Panc1 (cell line): ENCODE measurements at places on chromosomes 12 and 14. TPM values are rescaled to one million over a fixed set of nuclear protein-coding genes. Genes with fewer than 3 reads are reported as not detected.

- no peaks in the 10 kb centered on the region for H3K27me3 ChIP-seq
- no peaks in the 10 kb centered on the region for H3K4me1 ChIP-seq
- no peaks in the 10 kb centered on the region for H3K36me3 ChIP-seq
- DNase-seq: no peak
- H3K27ac ChIP-seq: no peak overlapping the region
Measured at GRCh38 chr14:68729556-68729955, 63.3 kb downstream of the ZFP36L1 start.

DNA sequence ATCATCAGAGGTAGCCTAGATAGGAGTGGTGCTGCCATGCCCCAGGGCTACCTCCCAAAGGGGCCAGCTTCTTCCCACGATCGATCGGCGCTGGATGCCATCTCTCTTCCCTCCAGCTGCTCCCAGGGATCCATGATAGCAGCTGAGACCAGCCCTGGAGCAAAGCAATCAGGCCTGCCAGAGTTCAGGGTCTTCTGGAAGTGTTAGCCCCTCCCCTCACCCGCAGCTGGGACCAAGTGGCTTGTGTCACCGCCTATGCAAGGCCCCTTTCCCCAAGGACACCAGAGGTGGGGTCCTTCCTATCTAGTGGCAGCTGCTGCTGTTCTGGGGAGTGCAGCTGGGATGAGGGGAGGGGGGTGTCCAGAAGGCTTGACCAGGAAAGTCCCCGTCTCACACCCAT, 87.0 kb downstream of the IRF2BPL start:
- no peaks in the 10 kb centered on the region for H3K36me3 ChIP-seq
- no peaks in the 10 kb centered on the region for H3K27me3 ChIP-seq
- no peak overlapping the region for H3K4me3 ChIP-seq
- no peak for DNase-seq

DNA sequence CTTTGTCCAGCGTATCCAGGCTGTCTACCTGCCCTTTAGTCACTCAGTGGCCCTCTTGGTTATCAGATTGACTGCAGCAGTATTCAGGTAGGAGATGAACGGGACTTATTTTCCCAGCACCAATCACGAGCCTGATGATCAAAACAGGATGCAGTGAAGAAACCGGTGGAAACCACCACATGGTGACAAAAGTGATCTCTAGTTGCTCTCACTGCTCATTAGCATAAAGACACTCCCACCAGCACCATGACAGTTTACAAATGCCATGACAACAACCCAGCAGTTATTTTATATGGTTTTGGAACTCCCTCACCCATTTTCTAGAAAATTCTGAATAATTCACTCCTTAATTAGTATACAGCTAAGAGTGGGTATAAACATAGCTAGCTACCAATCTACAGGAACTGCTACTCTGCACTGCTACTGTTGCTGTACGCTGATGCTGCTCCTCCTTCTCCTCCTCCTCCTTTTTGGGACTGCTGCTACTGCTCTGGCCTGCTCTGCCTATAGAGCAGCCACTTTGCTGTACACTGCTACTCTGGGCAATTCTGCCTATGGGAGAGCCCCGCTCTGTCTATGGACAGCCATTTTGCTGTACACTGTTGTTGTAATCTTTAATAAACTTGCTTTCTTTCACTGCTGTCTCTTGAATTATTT, 142.5 kb upstream of the SSTR1 start:
- no peaks in the 10 kb centered on the region for H3K27me3 ChIP-seq
- no peak for DNase-seq
- H3K27ac ChIP-seq: no peak overlapping the region
- no peaks in the 10 kb centered on the region for H3K4me1 ChIP-seq

- H3K27me3 ChIP-seq: no peaks in the 10 kb centered on the region
- DNase-seq: peak; percentile 64
- no peaks in the 10 kb centered on the region for H3K36me3 ChIP-seq
- H3K27ac ChIP-seq: no peak overlapping the region
Measured at GRCh38 chr14:85252011-85252410, 277.9 kb upstream of the FLRT2 start.

- no peaks in the 10 kb centered on the region for H3K27me3 ChIP-seq
- no peak for DNase-seq
- H3K36me3 ChIP-seq: no peaks in the 10 kb centered on the region
- H3K4me3 ChIP-seq: no peak overlapping the region
Measured at GRCh38 chr12:62660756-62661155, 194.1 kb downstream of the MON2 start.

- no peaks in the 10 kb centered on the region for H3K27me3 ChIP-seq
- no peak overlapping the region for H3K4me3 ChIP-seq
- no peak for DNase-seq
Measured at GRCh38 chr14:41548666-41549065, 58.0 kb upstream of the LRFN5 start.

DNA sequence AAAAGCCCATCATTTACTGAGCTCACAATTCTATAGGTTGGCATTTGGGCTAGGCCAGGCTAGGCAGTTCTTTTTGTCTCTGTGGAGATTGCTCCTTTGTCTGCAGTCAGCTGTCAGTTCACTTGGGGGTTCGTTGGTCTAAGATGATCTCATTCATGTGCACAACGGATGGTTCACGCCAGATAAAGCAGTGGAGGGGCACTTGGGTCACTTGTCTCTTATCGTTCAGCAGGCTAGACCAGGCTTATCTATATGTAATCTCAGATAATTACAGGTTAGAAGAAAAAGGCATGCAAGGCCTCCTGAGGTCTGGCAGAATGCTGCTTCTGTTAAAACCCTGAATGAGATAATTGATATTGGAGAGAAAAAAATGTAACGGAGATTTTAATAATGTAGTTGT, 119.0 kb upstream of the ATP2B1 start:
- H3K27ac ChIP-seq: peak overlapping the region; percentile 48; the same call in 1 of the 2 replicates
- peaks cover 14% of the 10 kb centered on the region for H3K4me1 ChIP-seq
- H3K4me3 ChIP-seq: no peak overlapping the region

GRCh38 chr12:104309446-104309993, 6.0 kb downstream of the EID3 start:
- H3K4me3 ChIP-seq: peak overlapping the region; percentile 15
- H3K27me3 ChIP-seq: no peaks in the 10 kb centered on the region
- peaks cover 83% of the 10 kb centered on the region for H3K4me1 ChIP-seq
- no peak for DNase-seq

DNA sequence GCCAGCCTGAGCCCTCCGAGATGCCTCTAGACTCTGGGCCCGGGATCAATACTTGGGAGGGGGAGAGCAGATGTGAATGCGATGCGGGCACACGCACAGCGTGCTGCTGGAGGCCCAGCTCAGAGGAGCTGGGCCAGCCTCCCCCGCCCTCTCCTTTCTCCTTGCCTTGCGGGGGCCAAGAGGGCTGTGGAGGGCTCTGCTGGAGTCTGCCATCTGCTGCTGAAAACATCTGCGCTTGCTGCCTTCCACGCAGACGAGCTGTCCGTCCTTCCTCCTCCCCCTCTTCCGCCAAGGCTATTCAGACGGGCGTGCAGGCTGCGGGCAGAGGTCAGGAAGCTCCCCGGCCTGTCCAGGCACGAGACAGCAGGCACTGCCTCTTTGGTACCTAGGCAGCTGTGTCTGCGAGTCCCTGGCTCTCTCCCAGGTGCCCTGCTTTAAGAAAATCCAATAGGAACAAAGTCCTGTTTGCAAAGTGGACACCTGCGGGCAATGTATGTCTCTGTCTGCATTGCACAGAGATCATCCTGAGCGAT, 75.2 kb downstream of the SPRING1 start:
- H3K4me1 ChIP-seq: peaks cover 36% of the 10 kb centered on the region
- no peak for DNase-seq
- H3K4me3 ChIP-seq: no peak overlapping the region
- H3K27me3 ChIP-seq: no peaks in the 10 kb centered on the region
- H3K36me3 ChIP-seq: no peaks in the 10 kb centered on the region
- H3K27ac ChIP-seq: 0 out of 2 replicates have a peak overlapping the region, but pooled peaks have one; percentile 15

- H3K36me3 ChIP-seq: no peaks in the 10 kb centered on the region
- H3K27me3 ChIP-seq: no peaks in the 10 kb centered on the region
- H3K4me1 ChIP-seq: no peaks in the 10 kb centered on the region
Measured at GRCh38 chr14:59284059-59284458, 95.6 kb downstream of the DAAM1 start.

GRCh38 chr12:62268956-62269355, 8.8 kb downstream of the USP15 start:
- H3K4me3 ChIP-seq: no peak overlapping the region
- H3K27ac ChIP-seq: no peak overlapping the region
- no peaks in the 10 kb centered on the region for H3K27me3 ChIP-seq
- DNase-seq: no peak
- H3K4me1 ChIP-seq: peaks cover 9% of the 10 kb centered on the region; the same call in 1 of the 2 replicates
- no peaks in the 10 kb centered on the region for H3K36me3 ChIP-seq

DNA sequence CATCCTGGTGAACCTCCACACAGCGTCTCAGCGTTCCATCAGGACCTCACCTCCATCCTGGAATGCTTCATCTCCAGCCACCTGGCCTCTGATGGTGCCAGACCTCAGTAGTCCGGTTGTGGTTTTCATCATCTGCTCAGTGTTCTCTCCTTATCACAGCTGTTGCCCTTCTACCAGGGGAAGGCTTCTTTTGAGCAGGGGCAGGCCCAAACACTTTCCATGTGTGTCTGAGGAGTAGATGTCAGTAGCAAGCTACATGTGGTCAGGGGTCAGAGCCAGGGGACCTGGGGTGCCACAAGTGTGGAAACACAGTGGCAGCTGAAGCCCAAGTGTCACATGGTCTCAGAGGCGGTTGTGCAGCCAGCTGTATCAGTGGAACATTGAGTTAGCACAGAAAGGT, 30.2 kb upstream of the FGD4 start:
- H3K4me3 ChIP-seq: no peak overlapping the region
- H3K36me3 ChIP-seq: no peaks in the 10 kb centered on the region

DNA sequence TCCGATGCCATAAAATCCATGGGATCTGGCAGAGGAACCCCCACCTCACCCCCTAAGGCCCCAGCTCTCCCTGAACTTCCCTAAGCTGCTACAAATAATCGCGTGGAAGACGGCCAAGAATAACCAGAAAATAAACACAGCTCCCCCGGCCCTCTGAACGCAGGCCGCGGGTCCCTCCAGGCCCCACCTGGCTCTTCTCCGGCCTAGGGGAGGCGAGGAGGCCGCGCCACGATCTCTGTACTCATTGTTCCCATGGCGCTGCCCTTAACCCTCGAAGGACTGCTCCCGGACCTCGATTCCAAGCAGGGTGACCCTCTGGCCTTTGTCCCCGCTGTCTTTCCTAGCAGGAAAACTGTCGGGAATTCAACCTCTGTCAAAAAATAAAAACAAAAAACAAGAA, 33.9 kb upstream of the TBX5 start:
- no peaks in the 10 kb centered on the region for H3K4me1 ChIP-seq
- H3K4me3 ChIP-seq: no peak overlapping the region
- no peak overlapping the region for H3K27ac ChIP-seq
- no peaks in the 10 kb centered on the region for H3K36me3 ChIP-seq

DNA sequence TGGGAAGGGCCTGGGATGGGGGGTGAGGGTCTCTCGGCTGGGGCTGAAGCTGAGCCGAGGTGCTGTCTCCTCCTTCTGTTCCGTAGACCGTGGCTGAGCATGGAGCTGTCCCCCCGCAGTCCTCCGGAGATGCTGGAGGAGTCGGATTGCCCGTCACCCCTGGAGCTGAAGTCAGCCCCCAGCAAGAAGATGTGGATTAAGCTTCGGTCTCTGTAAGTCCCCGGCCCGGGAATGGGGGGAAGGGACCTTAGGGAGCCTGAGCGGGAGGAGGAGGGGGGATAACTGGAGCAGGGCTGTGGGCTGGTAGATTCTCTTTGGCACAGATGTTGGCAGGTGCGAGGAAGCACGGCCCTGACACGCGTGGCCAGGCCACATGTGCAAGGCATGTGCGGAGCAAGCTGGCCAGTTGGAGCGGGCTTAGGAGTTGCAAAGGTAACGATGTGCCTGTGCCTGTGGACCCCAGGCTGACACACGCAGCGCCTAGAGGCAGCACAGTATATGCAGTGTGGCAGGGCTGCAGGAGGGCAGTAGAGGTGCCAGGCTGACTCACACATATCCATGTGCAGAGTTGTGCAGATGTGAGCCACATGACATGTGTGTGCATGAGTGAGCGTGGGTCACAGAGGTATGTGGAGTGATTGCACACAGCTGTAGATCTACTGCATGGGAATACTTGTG, 512 bp downstream of the PDE1B start:
- H3K36me3 ChIP-seq: no peaks in the 10 kb centered on the region
- H3K4me3 ChIP-seq: peak overlapping the region; percentile 45
- DNase-seq: no peak

DNA sequence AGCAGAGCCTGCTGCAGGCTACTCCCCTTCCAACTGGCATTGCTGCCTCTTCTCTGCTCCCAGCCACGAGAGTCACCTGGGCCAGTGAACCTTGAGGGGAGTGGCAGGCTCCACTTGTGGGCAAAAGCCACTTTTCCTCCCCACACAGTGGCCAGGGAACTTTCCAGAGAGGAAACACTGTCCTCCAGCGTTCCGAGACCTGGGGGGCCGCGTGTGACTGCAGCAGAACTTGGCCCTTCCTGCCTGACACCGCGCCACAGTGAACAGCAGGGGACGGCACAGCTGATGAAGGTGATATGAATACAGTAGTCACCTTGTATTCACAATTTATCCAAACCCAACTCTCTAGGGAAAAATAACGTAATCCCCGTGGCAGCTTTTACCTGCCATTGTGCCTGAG, 114.9 kb downstream of the PIWIL1 start:
- H3K36me3 ChIP-seq: no peaks in the 10 kb centered on the region
- H3K4me3 ChIP-seq: no peak overlapping the region
- DNase-seq: no peak

- H3K4me1 ChIP-seq: peaks cover 10% of the 10 kb centered on the region
- no peaks in the 10 kb centered on the region for H3K36me3 ChIP-seq
- no peak overlapping the region for H3K4me3 ChIP-seq
- no peak for DNase-seq
- peaks cover 6% of the 10 kb centered on the region; the same call in 1 of the 2 replicates for H3K27me3 ChIP-seq
- no peak overlapping the region for H3K27ac ChIP-seq
Measured at GRCh38 chr12:132620899-132621656, 2.5 kb downstream of the P2RX2 start.

- H3K36me3 ChIP-seq: no peaks in the 10 kb centered on the region
- H3K4me1 ChIP-seq: no peaks in the 10 kb centered on the region
- no peak overlapping the region for H3K4me3 ChIP-seq
- no peaks in the 10 kb centered on the region for H3K27me3 ChIP-seq
Measured at GRCh38 chr12:9034095-9034494, 44.7 kb downstream of the KLRG1 start.

The SERPINA1 gene
- 4.9 TPM for total RNA-seq

The PUS7L gene
- total RNA-seq: 11.4 TPM

The MYF5 gene
- not detected for total RNA-seq

The COCH gene
- total RNA-seq: 1.3 TPM

The SYNDIG1L gene
- not detected for total RNA-seq

The FAM186B gene
- 0.13 TPM for total RNA-seq

The KANSL2 gene
- 36.9 TPM for total RNA-seq

The TUNAR gene
- total RNA-seq: 0.10 TPM

The MTRFR gene
- total RNA-seq: 21.5 TPM

The FAM181A gene
- total RNA-seq: not detected

The PLA2G1B gene
- total RNA-seq: 0.69 TPM
